ENCODE measurements at places on chromosomes 1 and 21.

DNA sequence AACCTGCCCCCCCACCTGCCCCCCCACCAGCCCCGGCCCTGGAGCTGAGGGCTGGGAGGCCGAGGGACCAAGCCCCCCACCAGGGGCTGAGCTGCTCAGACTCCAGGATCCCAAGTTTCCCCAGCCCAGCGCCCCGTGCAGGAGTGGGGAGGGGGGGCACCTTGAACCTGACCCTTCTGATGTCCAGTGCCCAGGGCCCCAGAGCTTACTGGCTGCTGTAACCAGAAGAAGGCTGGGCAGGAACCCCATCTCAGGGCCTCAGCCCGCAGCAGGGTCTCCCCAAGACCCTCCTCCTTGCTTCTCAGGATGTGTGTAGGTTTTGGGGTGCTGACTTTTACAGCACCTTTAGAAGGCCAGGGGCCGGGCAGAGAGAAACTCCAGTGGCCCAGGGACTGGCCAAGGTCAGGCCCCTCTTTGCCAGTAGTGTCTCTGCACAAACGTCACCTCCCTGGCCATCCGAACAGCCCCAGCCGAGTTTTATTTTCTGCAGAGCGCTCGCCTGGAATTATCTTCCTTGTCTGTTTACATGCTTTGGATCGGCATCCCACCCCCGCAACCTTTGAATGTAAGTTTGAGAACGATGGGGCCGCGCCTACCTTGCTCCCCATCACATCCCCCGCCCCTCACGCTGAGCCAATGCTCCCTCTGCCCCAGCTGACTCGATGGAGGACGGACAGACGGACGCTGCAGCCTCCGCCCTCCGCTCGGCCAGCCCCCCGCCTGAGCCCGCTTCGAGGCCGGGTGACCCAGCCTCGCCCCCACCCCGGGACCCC is 70.1 kb upstream of the CASZ1 start:
- peak; percentile 36 for DNase-seq

GRCh38 chr1:21620496-21620895 is 48.7 kb downstream of the RAP1GAP start:
- no peak for DNase-seq

DNA sequence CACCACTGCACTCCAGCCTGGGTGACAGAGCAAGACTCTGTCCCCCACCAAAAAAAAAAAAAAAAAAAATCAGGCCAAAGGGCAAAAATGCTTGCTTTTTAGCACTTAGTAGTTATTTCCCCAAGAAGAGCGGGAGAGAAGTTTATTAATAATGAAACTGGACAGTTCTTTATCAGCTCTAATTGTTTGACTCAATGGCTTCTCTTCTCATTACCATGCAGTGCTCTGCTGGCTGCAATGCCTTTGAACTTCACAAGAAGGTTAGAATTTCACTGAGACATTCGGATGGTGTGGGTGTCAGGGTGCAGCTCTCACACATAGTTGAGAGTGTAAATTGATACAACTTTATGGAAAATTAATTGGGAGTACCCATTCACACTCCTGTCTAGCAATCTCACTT is 63.7 kb downstream of the EDARADD start:
- DNase-seq, result peak; percentile 10

- peak; percentile 27 for DNase-seq
These were observed 627 bp downstream of the ADARB1 start for GRCh38 chr21:45074818-45075595.

DNA sequence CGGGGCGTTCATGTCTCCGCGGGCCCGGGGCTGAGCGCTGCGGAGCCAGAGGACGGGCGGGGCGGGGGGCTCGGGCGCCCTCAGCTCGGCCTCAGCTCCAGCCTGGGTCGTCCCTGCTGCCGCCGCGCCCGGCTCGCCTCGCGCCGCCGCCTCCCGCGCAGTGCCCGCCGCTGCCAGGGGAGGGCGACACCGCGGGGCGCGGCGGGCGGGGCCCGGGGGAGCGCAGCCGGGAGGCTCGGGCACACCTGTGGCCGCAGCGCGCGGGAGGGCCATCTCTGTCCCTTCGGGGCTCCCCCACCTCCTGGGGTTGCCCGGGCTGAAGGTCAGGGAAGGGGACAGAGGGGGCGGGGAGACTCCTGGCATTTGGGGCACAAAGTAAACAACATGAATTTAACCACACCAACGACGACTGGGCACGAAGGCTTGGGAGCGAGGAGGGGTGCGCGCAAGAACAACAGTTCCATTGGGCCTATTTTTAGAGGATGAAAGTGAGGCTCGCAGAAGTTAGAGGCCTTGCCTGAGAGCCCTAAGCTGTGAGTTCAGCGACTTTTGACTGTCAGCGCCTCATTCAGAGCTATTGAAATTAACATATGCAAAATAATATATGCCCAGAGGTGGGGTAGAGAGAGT is at the start of gene FAM131C:
Gene FAM131C (minus strand): TSS at position 162 of the 630 bp plus-strand sequence. CDS start 209 bp downstream, outside the sequence.
- DNase-seq, result peak; percentile 34

DNA sequence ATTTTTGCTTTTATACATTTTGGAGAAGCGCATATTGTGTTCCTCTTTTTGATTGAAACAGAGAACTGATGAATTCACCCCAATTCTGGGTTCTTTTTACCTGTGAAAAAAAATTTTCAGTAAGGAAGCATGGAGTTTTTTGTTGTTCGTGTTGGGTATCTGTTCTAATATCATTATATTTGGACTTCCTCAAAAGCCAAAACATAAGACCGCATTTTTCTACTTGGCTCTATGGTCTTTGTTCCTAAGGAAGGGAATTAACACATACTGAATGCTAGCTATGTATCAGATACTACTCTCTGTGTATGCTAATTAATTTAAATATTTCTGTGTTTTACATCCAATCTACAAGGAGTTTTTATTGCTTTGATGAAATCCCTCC is 12.9 kb downstream of the EPB41 start:
- no peak for DNase-seq

- no peak for DNase-seq
These were observed 16.0 kb downstream of the TYW3 start for GRCh38 chr1:74748960-74749359.

- no peak for DNase-seq
These were observed 996 bp downstream of the CNIH4 start for GRCh38 chr1:224357626-224358124.

GRCh38 chr1:163056831-163057230 is 12.3 kb upstream of the RGS4 start:
- DNase-seq, result no peak

GRCh38 chr1:66412704-66413103 is 121.2 kb upstream of the SGIP1 start:
- DNase-seq, result no peak

DNA sequence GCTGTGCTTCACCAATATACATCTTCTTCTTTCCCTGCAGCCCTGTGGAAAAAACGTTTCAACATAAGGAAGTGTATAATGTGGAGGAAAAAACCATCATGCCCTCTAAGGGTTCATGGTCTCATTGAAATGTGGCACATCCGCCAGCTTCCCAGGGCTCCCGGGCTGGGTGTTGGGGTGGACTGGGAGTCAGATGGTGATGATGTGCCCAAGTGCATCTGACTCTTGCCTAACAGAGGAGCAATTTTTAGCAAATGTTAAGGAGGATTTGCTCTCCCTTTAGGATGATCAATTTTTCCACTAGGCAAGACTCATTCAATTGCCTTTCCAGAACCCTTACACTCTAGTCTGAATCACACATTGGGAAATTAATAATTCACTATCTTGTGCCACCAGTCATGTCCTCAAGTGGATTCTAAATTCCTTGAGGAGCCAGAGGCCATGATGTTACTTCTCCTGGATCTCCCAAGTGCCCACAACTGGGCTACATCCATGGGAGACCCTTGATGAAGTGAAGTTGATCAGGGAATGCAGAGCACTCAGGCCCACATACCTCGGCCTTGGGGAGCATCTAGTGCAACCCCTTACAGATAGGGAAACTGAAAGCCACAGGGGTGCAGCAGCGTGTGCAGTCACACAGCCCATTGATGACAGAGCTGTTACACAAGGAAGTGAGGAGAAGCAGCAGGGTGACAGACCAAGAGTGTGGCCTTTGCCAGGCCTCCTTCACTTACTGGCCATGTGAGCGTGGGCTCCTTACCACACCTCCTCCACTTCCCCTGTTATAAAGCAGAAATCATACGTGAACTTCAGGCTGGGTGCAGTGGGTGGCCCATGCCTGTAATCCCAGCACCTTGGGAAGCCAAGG is 100.0 kb upstream of the SLC44A3 start:
- no peak for DNase-seq

DNA sequence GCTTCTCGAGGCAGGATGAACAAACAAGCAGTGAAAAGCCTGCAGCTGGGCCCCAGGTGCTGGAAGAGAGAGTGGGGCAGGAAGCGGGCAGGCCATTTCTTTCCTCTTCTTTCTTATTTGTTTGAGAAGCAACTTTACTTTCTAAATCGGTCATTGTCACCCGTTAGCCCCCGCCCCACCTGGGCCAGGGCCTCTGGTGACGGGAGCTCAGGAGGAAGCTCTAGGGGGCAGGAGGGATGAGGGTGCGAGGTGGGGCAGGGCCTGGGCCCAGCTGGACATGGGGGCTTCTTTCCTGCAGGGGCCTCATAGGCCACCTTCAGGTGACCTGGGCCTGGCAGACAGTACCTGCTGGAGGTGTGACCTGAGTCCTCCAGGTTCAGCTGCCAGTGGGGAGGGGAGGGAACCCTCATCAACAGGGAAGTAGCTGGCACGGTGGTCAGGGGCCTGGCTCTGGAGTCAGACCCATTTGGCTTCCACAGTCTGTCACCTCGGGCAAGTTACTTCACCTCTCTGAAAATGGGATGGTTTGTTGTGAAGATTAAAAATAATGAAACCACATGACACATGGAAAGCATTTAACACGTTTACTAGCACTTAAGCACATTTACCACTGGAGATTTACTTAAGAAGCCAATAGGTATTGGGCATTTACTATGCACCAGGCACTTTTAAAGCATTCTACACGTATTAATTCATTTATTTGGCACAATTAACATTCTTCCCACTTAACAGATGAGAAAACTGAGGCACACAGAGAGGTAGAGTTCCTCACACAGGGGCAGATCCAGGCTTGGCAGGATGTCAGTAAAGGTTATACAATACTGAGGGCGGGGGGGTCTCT is 54.1 kb upstream of the ID3 start:
- DNase-seq, result peak; percentile 36

DNA sequence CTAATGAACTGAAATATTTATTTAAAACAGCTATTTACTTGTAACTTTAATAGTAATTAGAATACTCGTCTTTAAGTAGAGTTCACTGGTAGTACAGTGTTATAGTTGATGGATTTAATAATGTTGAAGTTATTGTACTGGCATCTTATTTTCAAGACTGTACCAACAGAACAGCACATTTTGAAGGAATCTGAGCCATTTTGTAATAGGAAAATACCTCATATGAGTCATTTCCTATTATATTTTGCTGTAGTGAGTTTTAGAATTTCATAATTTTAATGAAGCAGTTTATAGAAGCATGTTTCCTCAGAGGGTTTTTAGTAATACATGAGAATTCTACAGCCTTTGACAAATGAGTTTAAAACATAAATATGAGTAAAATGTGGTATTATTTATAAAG is 258.3 kb downstream of the OLFM3 start:
- no peak for DNase-seq

DNA sequence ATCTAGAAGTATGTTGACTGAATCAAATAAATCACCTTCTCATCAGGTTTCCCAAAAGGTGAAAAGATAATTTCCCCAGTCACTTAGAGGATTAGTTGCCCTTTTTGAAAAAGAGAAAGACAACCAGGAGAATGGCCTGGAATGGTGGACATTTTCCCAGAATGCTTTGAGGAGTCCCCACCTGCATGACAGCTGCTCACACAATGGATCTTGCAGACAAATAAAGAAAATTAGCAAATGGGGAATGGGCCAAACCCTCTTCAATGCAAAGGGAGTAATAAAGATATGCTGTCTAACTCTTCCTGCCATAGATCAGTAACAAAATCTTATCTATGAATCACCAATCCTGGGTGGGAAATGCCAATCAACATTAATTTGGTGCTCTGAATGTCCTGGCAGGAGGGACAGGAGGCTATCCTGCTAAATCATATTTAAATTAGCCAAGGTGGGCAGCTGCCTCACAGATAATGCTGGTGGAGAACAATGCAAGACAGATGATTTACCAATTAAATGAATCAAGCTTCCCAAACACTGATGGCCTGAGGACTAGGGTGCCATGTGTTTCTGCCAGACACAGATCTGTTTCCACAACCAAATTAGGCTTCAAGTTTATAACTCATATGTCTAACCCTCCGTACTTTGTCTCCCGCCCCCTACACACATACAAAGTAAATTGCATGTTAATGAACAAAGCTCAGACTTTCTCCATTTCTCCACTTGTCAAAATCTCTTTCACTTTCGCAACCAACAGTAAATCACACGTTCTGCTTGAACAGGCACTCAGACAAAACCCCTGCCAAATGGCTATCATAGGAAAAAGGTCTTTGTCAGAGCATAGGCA is 488.0 kb upstream of the PLXNA2 start:
- no peak for DNase-seq

DNA sequence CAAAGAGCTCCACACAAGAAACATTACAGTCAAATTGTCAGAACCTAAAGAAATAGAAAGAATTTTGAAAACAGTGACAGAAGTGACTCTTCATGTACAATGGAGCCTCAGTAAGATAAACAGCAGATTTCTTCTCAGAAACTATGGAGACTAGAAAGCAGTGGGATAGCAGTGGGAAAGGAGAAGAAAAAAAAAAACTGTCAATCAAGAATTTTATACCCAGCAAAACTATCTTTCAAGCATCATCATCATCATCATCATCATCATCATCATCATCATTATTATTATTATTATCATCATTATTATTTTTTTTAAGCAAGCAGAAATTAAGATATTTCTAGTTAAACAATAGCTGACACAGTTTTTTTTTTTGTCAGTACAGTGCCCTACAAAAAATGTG is 24.2 kb downstream of the CEP170 start:
- no peak for DNase-seq

GRCh38 chr1:54795356-54795665 is 5.8 kb downstream of the TTC22 start:
- DNase-seq, result no peak

DNA sequence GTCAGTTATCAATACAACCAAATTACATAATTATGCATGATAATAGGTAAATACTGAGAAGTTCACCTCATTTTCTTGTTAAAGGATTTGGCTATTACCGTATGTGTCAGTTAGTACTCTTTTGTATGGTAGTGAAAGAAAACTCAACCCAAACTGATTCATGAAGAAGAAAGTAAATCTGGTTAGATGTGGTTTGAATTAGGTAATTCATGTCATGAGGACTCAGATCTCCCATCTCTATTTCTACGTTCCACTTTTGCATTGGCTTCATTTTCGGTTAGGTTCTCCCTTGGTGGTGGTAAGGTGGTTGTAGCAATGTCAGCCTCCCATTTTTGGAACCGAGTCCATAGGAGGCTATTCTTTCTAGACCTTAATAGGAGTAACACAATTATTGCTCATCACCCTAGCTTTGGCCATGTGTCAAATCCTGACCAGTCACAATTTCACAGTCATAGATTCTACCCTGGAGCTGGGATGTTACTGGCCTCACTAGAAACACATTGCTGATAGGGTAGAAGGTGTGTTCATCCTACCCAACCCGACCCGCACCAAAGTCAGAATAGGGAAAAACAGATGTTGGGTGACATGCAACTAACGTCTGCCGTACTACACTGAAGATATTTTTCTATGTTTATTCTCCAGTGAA is 97.6 kb downstream of the OSBPL9 start:
- no peak for DNase-seq

- no peak for DNase-seq
These were observed 355.2 kb downstream of the PBX1 start for GRCh38 chr1:164914208-164914607.
